ENCODE measurements at places on chromosomes 16 and 17. TPM values are rescaled to one million over a fixed set of nuclear protein-coding genes. Genes with fewer than 3 reads are reported as not detected.

The COX6A2 gene
- total RNA-seq, result not detected

The TTYH2 gene
- total RNA-seq, result 6.4 TPM

The MT1F gene
- 2.0 TPM for total RNA-seq

The ANKRD40CL gene
- total RNA-seq, result not detected

The CLEC18A gene
- total RNA-seq, result 0.74 TPM

The STH gene
- 2.5 TPM for total RNA-seq

The ACSM2A gene
- not detected for total RNA-seq

The KRTAP1-5 gene
- total RNA-seq, result not detected

The PYDC1 gene
- 0.49 TPM for total RNA-seq

The SGCA gene
- total RNA-seq, result 0.25 TPM

The RAB37 gene
- 0.49 TPM for total RNA-seq

The AATF gene
- 13.5 TPM for total RNA-seq

The OR4D1 gene
- total RNA-seq, result under 0.01 TPM

The FAM171A2 gene
- total RNA-seq, result 43.3 TPM

The MT1E gene
- 5.4 TPM for total RNA-seq

The RAMP2 gene
- 10.1 TPM for total RNA-seq

The RFWD3 gene
- total RNA-seq, result 8.6 TPM

The SYT17 gene
- total RNA-seq, result 3.9 TPM

The FN3KRP gene
- 25.6 TPM for total RNA-seq

The CAPNS2 gene
- total RNA-seq, result 0.25 TPM

The ASGR1 gene
- 11.3 TPM for total RNA-seq

The ZG16 gene
- total RNA-seq, result not detected

The ZNF764 gene
- 9.1 TPM for total RNA-seq

The GLYR1 gene
- total RNA-seq, result 55.8 TPM

The NARF gene
- total RNA-seq, result 40.6 TPM

The CDRT4 gene
- total RNA-seq, result 7.1 TPM

The CDK3 gene
- 3.0 TPM for total RNA-seq

The SMPD3 gene
- total RNA-seq, result 62.9 TPM

The PRAC2 gene
- not detected for total RNA-seq

The KREMEN2 gene
- 0.25 TPM for total RNA-seq

The NACA2 gene
- total RNA-seq, result not detected

The C17orf67 gene
- 2.0 TPM for total RNA-seq

The C17orf78 gene
- not detected for total RNA-seq

The KLHL10 gene
- 0.25 TPM for total RNA-seq

The TBC1D28 gene
- not detected for total RNA-seq

The CLEC3A gene
- total RNA-seq, result not detected

The EVPLL gene
- total RNA-seq, result not detected

The KRTAP3-2 gene
- total RNA-seq, result not detected

The PTX4 gene
- not detected for total RNA-seq

The KRT222 gene
- total RNA-seq, result 4.7 TPM

The TSPAN10 gene
- total RNA-seq, result 0.25 TPM

All from temporal lobe (tissue), 4 donors.